ENCODE measurements at places on chromosomes 4 and X. TPM values are rescaled to one million over a fixed set of nuclear protein-coding genes. Genes with fewer than 3 reads are reported as not detected.

SOX3 gene
- total RNA-seq, result not detected

SMARCA1 gene
- 41.7 TPM for total RNA-seq

PTCHD1 gene
- not detected for total RNA-seq

MSANTD1 gene
- total RNA-seq, result not detected

BRS3 gene
- total RNA-seq, result not detected

KLF8 gene
- 0.12 TPM for total RNA-seq

IBSP gene
- total RNA-seq, result not detected

TXK gene
- not detected for total RNA-seq

SPANXN4 gene
- total RNA-seq, result not detected

BEX2 gene
- 1.5 TPM for total RNA-seq

EBP gene
- total RNA-seq, result 87.9 TPM

ERAS gene
- not detected for total RNA-seq

SHROOM3 gene
- 0.60 TPM for total RNA-seq

DDX53 gene
- not detected for total RNA-seq

POLN gene
- 1.1 TPM for total RNA-seq

HTR2C gene
- total RNA-seq, result not detected

RHOXF2B gene
- not detected for total RNA-seq

GLRB gene
- 2.3 TPM for total RNA-seq

SUPT20HL2 gene
- not detected for total RNA-seq

PPEF1 gene
- 0.94 TPM for total RNA-seq

PPBP gene
- not detected for total RNA-seq

DIPK2B gene
- total RNA-seq, result not detected

ANXA10 gene
- 0.85 TPM for total RNA-seq

OFD1 gene
- total RNA-seq, result 4.3 TPM

AMTN gene
- total RNA-seq, result not detected

PPM1K gene
- total RNA-seq, result 1.8 TPM

ZMAT1 gene
- total RNA-seq, result not detected

NXT2 gene
- total RNA-seq, result 9.3 TPM

NOP14 gene
- 16.4 TPM for total RNA-seq

MTTP gene
- total RNA-seq, result under 0.01 TPM

GAGE13 gene
- not detected for total RNA-seq

HTN1 gene
- not detected for total RNA-seq

TBC1D9 gene
- 21.7 TPM for total RNA-seq

FAM114A1 gene
- total RNA-seq, result 173 TPM

SPANXA2 gene
- total RNA-seq, result not detected

TMPRSS11D gene
- not detected for total RNA-seq

RAI2 gene
- total RNA-seq, result 0.12 TPM

RHOXF2 gene
- not detected for total RNA-seq
